ENCODE measurements at places on chromosomes 2 and 18.
A peak's percentile ranks its signal among the peaks of the same experiment; 100 is the strongest.

GRCh38 chr2:160266037-160266551, 66.0 kb upstream of the ITGB6 start:
- no peak for DNase-seq

DNA sequence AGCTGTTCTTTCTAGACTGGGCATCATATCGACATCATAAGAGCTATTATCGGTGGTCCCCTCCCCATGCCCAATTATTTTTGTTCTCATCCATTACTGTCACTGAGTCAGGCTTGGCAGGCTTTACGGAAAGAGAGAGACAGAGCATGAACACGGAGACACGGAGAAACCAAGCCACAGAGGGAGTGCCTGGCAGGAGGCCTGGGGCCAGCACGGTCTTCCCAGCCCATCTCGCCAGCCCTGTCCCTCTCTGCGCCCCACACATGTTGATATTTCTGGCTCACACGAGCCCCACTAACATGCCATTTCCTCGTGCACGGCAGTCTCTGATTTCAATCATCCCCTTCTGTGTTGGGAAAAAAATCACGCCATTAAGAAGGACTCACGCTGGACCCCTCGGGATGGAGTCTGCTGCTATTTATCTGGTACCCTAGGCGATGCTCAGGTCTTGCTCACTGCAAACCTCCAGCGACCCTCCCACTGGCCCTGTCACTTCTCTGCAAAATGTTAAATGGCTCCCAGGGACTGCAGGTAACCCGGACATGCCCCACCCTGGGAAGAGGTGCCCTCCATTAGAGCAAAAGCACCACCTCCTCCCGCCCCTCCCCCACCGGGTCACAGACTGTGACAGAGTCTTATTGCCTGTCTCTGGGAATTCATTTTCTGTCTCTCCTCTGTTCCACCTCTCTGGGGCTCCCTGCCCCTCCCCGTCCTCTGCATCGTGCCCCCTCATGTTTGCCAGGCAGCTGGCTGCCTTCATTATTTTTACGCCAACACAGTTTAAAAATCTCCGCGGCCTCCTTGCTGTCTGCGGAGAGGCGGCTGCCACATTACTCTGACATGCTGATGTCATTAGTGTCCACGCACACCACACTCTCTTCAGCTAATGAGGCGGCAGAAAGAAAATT, 40.1 kb upstream of the GBX2 start:
- DNase-seq = no peak

GRCh38 chr18:42925036-42925435, 190.4 kb downstream of the RIT2 start:
- DNase-seq = no peak

- no peak for DNase-seq
Observed at GRCh38 chr2:227324642-227324994, 433 bp upstream of the MFF start.

GRCh38 chr2:39435741-39436591, 1.1 kb downstream of the MAP4K3 start:
- DNase-seq = peak; percentile 51

GRCh38 chr18:62670573-62670972, 44.8 kb upstream of the PHLPP1 start:
- no peak for DNase-seq

- DNase-seq = no peak
Observed at GRCh38 chr2:241703032-241703604, 1.3 kb downstream of the ING5 start.

GRCh38 chr2:147082850-147083522, 761.8 kb upstream of the ACVR2A start:
- DNase-seq = peak; percentile 79

DNA sequence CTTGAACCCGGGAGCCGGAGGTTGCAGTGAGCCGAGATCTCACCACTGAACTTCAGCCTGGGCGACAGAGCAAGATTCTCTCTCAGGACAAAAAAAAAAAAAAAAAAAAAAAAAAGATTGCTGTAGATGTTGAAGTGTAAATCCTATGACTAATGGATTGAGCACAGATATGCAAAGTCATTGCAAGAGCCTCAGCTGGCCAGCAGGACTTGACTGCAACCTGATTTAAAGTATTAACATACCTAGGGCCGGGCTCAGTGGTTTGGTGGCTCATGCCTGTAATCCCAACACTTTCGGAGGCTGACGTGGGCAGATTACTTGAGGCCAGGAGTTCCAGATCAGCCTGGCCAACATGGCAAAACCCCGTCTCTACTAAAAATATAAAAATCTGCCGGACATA, 103.4 kb upstream of the MSH2 start:
- DNase-seq = peak; percentile 61

GRCh38 chr2:108316033-108316432, 27.3 kb downstream of the SULT1C2 start:
- DNase-seq = no peak

DNA sequence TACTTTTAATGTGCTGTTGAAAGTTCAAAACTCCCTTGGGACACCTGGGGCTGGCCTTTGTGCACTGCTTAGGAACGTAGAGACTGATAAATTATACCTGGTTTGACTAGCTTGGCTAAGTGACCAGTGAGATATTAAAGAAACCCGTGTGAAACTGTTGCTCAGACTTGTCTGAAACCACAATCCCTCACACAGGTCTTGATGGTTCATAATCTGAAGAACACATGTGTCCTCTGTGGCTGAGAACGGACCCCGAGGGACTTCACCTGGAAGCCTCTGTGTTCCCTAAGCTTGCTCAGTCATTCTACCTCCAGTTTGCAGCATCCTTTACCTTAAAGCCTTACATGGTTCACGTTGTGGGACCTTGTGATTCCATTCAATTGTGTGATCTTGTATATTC, 218.8 kb downstream of the CBLN2 start:
- DNase-seq = no peak

GRCh38 chr2:2114707-2115245, 216.3 kb downstream of the MYT1L start:
- DNase-seq = no peak

- no peak for DNase-seq
Observed at GRCh38 chr18:5104246-5104645, 92.8 kb downstream of the AKAIN1 start.

DNA sequence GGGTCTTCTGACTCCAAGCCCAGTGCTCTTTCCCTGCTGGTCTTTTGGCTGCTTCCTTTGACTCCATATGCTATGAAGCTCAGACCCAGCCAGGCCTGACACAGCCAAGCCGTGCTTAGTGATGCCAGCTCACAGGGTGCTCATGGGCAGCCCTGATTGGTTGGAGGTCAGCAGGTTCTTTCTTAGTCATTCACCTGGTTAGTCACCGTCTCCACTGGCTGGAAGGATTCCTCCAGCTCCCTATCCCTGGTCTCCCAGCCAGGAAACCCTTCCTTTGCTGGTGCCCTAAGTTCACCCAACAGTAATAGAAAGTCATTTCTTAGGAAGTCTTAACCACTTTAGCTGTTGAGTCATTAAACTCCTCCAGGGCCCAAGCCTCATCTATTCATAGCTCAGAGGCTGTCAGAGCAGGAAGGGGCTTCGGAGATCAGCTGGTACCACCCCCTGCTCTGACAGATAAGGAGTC, 3.9 kb downstream of the KCNK3 start:
- DNase-seq = peak; percentile 12

GRCh38 chr2:98378901-98379300, 32.6 kb downstream of the CNGA3 start:
- DNase-seq = no peak

- DNase-seq = peak; percentile 61
Observed at GRCh38 chr2:88671786-88672427, 19.6 kb upstream of the RPIA start.

GRCh38 chr2:122186761-122187222, 431.3 kb downstream of the TSN start:
- no peak for DNase-seq

DNA sequence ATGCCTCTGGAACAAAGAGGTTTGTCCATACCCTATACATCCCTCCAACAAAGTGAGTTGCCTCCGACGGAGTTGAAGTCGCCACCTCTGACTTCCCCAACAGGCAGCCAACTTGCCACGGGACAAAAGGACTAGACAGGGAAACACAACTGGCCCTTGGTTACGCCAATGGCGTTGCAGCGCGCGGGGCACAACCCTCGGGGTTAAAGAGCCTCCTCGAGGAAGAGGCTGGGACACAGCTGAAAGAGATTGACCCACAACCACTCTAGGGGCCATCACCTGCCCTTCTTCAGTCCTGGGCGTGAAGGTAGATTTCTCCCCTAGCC, 545 bp downstream of the GTF3C2 start:
- DNase-seq = no peak

DNA sequence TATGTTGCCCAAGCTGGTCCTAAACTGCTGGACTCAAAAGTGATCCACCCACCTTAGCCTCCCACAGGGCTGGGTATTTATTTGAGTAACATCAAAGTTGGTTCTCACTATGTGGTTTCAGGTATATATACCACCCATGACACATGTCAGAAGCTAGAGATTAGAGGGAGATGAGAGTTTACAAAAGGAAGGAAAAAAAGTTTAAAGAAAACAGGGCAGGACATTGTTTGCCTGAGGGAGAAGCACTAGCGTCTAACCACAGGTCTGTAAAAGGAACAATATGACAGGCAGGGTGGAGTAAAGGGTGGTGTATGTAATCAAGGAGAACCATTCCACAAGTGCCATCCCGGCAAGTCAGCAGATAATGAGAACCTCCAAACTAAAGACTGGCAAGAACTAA, 8.5 kb downstream of the CEP76 start:
- DNase-seq = peak; percentile 7

DNA sequence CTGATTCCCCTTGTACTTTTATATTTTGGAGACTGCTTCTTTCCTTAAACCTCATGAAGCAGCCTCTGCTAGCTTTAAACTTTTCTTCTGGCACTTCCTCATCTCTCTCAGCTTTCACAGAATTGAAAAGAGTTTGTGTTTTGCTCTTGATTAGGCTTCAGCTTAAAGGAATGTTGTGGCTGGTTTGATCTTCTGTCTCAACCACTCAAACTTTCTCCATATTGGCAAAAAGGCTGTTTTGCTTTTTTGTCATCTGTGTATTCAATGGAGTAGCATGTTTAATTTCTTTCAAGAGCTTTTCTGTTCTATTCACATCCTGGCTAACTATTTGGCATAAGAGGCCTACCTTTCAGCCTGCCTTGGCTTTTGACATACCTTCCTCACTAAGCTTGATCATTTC, 36.3 kb upstream of the MSTN start:
- no peak for DNase-seq

GRCh38 chr2:240792629-240793312, 27.2 kb downstream of the KIF1A start:
- DNase-seq = no peak

Data from small intestine (tissue), 16 donors.